ENCODE measurements at places on chromosomes 7 and 10.

GRCh38 chr10:113052076-113052830 lies 102.2 kb downstream of the TCF7L2 start:
- no peak for DNase-seq

- no peak for DNase-seq
These were observed 31.1 kb downstream of the ZWINT start for GRCh38 chr10:56329961-56330360.

DNA sequence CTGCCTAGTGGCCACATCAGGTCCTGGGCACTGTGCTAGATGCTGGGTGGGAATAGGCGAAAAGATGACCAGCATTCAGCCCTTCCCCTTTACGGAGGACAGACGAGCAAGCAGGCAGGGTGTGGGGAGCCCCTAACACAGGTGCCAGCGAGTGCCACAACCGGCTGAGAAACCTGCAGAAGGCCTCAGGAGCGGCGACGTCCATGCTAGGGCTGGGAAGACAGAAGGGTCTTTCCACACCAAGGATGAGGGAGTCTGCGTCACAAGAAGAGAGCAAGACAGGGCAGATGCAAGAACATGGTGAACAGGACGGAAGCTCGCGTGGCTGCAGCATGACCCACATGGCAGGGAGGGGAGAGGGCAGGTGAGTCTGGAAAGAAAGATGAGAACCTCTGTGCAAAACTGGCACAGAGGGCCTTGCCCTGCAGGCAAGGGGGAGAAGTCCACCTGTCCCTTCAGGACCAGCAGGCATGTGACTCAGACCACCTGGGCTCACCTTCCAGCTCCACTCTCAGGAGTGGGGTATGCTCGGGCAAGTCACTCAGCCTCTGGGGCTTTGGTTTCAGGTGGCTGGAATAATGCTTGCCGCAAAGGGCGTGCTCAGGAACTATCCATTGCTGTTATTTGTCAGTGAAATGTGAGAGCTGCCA lies 36.6 kb downstream of the KCNH2 start:
- DNase-seq: no peak

DNA sequence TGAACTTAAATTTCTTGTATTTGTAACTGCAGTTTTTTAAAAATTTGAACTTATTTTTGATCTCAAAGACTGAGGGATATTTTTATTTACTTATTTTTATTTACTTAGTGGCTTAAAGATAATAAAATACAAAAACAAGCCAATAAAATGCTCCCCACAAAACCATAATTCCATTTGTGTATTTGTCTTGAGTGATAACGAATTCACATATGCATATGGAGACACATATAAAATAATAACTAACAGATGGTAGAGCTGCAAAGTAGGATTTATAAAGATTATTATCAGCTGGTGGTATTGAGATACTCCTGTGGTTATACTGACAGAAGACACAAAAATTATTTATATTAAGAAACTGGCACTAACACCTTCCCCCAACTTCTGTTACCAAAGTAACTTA lies 90.2 kb upstream of the RPA3 start:
- DNase-seq: no peak

- DNase-seq: no peak
These were observed 106.8 kb downstream of the MBL2 start for GRCh38 chr10:52665821-52666220.

GRCh38 chr7:52168085-52168484 lies 851.5 kb upstream of the COBL start:
- no peak for DNase-seq

DNA sequence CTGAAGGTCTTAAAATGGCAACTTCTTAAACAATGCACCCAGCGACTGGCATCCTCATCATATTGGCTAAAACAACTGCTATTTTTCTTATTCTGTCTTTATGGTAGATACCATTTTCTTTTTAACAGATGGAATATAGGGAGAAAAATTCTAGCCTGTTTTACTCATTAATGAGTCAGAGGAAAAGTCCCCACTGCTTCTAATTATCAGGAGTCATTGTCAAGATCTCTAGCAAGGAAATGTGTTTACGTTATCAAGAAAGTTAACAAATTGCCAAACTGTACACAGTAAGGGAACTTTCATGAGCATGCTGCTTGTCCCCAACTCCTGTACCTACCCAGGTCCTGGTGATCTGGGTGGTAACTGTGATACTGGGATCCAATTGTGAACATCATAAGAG lies 117.7 kb upstream of the KIAA1217 start:
- DNase-seq: no peak

DNA sequence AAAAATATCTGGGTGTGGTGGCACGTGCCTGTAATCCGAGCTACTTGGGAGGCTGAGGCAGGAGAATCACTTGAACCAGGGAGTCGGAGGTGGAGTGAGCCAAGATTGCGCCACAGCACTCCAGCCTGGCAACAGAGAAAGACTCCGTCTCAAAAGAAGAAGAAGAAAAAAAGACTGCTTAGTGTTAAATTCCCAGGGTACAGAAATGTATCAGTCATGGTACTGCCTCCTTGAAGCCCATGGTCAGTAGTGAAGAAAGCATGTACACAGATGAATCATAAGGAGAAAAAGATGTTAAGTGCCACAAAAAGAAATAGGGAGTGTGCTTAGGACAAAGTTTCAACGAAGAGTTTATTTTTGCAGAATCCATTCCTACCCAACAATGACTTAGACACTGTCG lies 62.5 kb upstream of the KMT2E start:
- DNase-seq: no peak

DNA sequence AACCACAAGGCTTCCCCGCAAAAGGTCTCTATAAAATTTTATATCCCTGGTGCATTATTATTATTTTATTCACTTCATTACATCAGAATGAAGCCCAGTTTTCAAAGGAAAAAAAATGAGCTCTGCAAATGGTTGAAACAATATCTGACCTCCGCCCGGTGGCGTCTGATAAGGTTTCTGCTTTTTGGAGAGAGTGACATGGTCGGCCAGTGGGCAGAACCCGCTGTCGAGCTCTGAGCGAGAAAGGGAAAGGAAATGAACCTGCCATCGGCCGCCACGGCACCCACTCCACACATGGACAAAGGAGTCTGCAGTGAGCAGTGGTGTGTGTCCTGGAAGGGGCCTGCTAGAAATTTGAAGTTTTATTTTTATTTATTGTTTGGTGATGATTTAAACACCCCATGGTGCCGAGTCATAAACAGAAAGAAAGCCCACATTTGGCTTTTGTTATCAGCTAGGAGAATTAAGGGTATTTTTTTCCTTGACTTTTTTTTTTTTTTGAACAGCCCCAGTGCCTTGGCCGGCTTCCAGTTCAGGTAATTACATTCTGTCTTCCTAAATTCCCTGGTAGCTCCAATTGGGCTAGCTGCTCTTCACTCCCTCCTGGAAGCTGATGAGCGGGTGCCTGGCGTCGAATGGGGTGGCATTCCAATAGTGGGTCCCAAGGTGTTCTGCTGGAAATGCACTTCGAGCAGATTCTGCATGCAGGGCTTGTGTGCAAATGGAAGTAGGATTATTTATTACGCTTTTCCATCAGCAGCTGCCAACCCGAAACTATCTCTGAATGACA lies 149.4 kb upstream of the MKI67 start:
- DNase-seq: no peak

DNA sequence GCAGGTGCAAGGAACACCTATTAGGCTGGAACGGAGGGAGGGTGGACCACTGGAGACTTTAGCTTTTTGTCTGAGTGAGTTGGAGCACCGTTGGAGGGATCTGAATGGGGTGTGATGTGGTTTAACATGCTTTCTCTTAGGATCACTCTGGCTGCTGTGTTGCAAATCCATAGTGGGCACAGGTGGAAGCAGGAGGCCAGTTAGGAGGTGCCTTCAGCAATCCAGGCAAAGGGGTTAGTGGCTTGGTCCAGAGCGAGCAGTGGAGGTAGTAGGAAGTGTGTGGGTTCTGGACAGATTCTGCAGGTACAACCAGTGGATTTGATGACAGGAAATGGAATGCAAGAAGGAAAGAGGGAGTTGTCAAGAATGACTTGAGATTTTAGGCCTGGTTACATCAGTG lies 95.0 kb downstream of the MMRN2 start:
- no peak for DNase-seq

GRCh38 chr7:64619705-64620104 lies 46.2 kb upstream of the ZNF107 start:
- no peak for DNase-seq

DNA sequence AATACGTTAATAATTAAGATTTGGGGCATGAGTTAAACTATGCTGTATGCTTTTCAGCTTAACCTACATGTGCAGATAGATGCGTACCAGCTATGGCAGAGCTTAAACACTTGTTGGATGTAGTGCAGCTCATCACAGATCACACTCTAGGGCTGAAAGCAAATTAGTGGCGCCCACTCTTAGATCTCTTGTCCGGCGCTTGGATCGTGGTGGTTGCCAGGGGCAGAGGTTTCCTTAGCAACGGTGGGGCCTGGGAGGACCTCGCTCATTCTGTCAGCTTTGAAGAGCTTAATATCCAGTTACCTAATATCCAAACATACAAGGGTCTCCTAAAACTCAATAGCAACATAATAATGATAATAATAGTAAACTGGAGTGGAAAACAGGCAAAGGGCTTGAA lies 548.2 kb upstream of the PFKP start:
- DNase-seq: no peak
